ENCODE measurements at places on chromosomes 1 and 21. TPM values are rescaled to one million over a fixed set of nuclear protein-coding genes. Genes with fewer than 3 reads are reported as not detected.

KCNE2 gene
- not detected for total RNA-seq

ZMYND12 gene
- total RNA-seq = 7.3 TPM

GBP3 gene
- total RNA-seq = 24.6 TPM

CD160 gene
- 0.19 TPM for total RNA-seq

A3GALT2 gene
- total RNA-seq = not detected

ADGRB2 gene
- not detected for total RNA-seq

C1orf116 gene
- total RNA-seq = 0.31 TPM

NID1 gene
- total RNA-seq = 45.7 TPM

PRAMEF20 gene
- total RNA-seq = not detected

C21orf91 gene
- 6.3 TPM for total RNA-seq

CA6 gene
- total RNA-seq = not detected

CR1L gene
- total RNA-seq = 0.67 TPM

TNFSF18 gene
- total RNA-seq = not detected

WLS gene
- 9.3 TPM for total RNA-seq

MFAP2 gene
- not detected for total RNA-seq

- DNase-seq = no peak
Observed at GRCh38 chr1:6157528-6158174, 22.5 kb downstream of the CHD5 start.

DNA sequence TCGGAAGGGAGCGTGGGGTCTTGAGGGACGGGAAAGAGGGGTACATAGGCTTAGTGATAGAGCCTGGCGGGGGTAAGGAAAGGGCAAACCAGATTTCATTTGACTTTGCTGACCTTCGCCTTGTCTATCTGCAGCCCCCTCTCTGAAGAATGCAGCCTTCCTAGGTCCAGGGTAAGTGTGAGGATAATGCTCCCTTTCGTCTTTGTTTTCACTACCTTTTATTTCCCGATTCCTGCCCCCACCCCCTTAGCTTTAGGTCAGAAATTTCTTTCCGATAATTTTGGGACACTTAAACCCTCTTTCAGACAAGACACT lies 396 bp downstream of the ATP5PB start:
- DNase-seq = no peak

DNA sequence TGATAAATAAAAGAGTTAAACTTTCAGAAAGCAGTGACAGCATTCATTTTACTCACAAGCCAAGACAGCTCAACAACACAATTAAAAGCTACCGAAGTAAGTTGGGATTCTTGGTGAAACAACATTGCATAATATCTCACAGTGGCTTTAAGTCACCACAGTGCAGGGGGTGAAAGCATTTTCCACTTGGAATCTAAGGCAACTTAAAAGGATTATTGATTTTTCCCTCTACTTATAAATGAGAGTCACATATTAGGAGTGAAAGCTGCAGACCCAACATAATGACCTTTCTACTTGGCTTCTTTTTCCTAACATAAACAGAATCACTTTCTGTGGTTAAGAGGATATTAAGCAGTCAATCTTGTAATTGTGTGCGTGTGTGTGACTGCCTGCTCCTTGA lies 536.6 kb upstream of the CXADR start:
- DNase-seq = no peak

DNA sequence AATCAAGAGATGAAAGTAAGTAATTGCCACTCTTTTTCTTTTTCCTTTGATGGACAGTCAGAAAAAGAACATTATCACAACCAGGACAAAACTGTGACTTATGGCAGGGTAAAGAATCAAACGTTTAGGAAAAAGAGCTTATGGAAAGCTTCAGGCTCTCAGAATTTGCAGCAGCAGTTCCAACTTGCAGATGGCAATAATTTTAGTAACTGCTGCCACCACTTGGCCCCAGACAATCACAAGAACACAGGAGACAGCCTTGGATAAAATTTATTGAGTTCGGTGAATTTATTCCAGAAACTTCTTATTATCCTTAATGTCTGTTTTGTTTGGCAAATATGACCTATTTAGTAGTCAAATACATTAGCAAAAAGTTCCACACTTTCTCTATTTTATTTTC lies 804.4 kb downstream of the BRINP3 start:
- DNase-seq = no peak

DNA sequence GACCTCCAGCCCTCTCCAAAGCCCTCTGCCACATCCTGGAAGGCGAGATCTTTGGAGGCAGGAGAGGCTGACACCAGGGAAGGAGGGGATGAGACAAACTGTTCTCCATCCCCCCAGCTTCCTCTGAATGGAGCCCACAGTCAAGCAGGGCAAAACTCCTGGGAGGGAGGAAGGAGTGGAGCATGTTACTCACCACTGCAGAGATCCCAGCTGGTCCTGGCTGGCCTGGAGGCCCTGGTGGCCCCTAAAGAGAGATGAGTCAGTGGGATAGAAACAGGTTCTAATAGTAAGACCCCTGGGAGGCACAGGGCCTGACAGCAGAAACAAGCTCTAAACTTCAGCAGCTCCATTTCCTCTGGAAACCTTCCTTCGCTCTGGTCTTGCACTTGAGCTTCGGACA lies 14.0 kb upstream of the PEF1 start:
- no peak for DNase-seq

DNA sequence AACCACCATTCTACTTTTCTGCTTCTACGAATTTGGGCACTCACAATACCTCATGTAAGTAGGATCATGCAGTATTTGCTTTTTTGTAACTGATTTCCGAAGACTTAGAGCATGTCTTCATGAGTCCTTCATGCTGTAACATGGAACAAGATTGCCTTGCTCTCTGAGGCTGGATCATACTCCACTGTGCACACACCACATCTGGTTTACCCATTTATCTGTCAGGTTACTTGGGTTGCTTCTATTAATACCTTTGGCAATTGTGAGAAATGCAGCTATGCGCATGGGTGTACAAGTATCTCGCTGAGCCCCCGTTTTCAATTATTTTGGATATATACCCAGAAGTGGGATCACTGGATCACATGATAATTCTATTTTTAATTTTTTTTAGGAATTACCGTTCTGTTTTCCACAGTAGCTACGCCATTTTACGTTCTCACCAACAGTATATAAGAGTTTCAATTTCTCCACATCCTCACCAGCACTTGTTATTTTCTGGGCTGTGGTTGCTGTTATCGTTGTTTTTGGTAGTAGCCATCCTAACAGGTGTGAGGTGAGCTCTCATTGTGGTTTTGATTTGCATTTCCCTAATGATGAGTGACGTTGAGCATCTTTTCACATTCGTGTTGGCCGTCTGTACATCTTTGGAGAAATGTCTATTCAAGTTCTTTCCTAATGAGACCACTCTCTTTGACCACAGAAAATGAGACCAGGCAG lies 10.7 kb upstream of the SLC2A5 start:
- no peak for DNase-seq

DNA sequence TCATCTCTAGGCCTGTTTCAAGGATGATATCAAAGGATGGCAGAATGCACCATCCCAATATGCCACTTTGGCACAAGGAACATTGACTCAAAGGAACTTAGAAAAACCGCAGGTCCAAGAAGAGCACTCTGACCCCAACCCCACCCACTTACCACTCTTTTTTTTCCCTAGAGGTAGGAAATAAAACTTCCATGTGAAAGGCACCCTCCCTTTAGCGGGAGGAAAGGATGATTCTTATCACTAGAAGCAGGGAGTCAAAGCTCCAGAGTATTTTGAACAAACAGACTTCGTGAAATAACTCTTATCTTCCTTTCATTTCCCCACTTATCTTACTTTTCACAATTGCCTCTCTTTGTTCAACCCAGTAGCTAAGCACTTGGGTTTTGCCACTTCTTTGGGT lies 22.2 kb downstream of the PSMG1 start:
- no peak for DNase-seq

DNA sequence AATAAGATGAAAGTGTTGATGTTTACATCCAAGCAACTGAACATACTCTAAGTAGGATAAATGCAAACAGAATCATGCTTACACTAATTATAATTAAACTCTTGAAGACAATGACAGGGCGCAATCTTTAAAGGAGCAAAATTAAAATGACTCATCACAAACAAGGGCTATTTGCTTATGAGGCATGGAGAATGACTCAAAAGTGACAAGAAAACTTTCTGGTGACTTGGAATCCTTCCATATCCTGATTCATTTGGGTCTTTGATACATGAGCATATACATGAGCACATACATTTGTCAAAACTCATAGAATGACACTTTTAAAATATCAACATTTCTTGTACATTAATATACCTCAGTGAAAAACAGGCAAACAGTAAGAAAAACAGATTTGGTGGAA lies 1632.3 kb downstream of the KCNT2 start:
- no peak for DNase-seq

GRCh38 chr1:221839321-221839720 lies 97.4 kb upstream of the DUSP10 start:
- DNase-seq = no peak

- no peak for DNase-seq
Observed at GRCh38 chr21:27359141-27359540, 392.3 kb upstream of the ADAMTS5 start.

All from right lobe of liver (tissue), 6 donors.